Stimulated activated CD4-positive, alpha-beta T cell treated with anti-CD3 and anti-CD28 coated beads, Interleukin-15, amount 100 ng/mL, for 1 hour (primary cell): ENCODE measurements at places on chromosomes 11 and 22.
A peak's percentile ranks its signal among the peaks of the same experiment; 100 is the strongest.

DNA sequence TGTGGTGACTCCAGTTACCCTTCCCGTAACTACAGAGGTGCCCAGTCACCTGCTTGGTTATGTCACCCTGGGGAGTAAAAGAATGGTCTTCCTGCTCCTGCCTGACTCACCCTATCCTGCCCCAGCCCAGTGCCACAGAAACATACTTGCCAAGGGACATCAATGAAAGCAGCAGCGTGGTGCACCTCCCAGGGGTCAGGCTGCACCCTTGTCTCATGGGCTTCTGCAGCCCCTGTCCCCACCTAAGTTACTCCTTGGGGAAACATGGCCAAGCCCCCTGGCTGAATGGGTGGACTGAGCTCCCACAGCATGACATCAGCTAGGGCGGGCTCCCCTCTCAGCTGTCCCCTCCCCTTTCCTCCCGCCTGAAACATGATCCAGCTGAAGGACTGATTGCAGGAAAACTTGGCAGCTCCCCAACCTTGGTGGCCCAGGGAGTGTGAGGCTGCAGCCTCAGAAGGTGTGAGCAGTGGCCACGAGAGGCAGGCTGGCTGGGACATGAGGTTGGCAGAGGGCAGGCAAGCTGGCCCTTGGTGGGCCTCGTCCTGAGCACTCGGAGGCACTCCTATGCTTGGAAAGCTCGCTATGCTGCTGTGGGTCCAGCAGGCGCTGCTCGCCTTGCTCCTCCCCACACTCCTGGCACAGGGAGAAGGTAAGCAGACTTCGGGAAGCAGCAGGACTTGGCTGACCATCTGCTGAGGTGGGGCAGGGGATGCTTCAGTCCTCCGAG lies at the start of gene HTR3A:
Gene HTR3A, plus strand, starts transcription at position 368 of the 730 bp plus-strand sequence. Its CDS starts 218 bp downstream, at position 586.
- DNase-seq = no peak

DNA sequence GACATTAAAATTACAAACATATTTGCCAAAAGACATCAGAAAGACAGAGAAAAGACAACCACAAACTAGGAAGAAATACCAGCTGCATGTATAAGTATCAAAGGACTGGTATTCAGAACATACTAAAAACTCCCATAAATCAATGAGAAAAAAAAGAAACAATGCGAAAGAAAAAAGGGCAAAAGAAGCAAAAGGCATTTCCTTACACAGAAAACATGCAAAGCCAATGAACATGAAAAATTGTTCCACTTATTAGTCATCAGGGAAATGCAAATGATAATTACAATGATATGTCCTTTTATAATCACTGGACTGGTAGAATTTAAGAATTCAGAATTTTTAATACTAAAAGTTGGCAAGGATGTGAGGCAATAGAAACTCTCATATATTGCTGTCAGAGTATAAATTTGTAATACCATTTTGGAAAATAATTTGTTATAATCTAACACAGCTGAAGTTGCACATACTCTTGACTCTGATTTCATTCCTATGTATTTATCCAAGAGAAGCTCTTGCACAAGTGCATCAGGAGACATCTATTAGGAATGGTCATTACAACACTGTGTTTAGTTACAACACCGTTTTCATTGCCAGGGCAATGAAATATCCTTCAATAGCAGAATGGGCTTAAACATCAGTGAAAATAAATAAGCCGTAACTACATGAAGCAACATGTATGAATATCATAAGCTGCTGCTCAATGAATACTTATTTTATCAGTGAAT lies 279.7 kb downstream of the SWAP70 start:
- no peak for DNase-seq

DNA sequence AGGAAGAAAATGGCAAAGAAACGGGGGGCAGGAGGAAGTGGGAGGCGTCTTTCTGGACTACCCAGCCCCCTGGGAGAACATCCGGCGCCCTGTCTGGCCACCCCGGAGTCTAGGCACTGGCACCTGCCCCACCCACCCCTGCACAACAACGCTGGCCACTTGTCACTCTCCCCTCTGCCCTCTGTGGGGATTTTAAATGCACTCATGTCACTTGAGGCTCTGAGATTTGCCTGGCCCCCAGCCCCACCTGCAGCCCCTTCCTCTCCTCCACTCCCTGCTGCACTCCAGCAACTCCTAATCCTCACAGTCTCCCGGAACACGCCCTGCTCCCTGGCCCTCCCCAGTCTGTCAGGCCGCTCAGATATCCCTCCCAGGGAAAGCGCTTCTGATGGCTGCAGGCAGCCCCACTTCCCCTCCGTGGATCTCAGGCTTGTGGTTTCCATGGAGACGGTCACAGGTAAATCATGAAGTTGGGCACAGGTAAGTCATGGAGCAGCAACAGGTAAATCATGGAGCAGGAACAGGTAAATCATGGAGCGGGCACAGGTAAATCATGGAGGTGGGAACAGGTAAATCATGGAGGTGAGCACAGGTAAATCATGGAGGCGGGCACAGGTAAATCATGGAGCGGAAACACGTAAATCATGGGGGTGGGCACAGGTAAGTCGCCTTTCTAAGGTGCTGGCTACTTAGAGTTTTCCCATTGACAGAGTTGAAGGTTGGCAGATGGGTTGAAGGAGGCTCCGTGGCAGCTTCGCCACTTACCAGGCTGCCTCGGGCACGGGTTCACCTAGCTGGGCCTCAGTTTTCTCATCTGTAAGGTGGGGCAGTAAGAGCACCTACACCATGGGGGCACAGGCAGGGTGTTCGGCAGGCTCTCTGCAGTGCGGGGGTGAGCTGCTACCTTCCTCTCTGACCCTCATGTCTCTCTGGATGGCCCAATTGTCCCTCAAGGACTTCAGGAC lies 79.0 kb upstream of the SHISAL1 start:
- DNase-seq = no peak

GRCh38 chr11:30586251-30587144 lies at the start of gene MPPED2:
Gene MPPED2, minus strand, starts transcription at chr11:30586353. Its CDS starts 5,980 bp downstream, at chr11:30580373.
- no peak for DNase-seq

GRCh38 chr22:40176921-40177737 lies 596 bp upstream of the TNRC6B start:
- DNase-seq = peak; percentile 28
